Naive thymus-derived CD8-positive, alpha-beta T cell (primary cell): ENCODE measurements at places on chromosomes 6 and 20. TPM values are rescaled to one million over a fixed set of nuclear protein-coding genes. Genes with fewer than 3 reads are reported as not detected.
A peak's percentile ranks its signal among the peaks of the same experiment; 100 is the strongest.

Gene METTL24
- 1.2 TPM for total RNA-seq

GRCh38 chr20:63968928-63969760 lies 586 bp downstream of the ZNF512B start:
- H3K4me3 ChIP-seq = peak overlapping the region; percentile 84
- H3K4me1 ChIP-seq = peaks cover 32% of the 10 kb centered on the region
- peak overlapping the region; percentile 78 for H3K27ac ChIP-seq
- peaks cover 10% of the 10 kb centered on the region for H3K36me3 ChIP-seq

GRCh38 chr6:15344192-15344519 lies 98.3 kb downstream of the JARID2 start:
- peaks cover 80% of the 10 kb centered on the region for H3K4me1 ChIP-seq
- H3K27me3 ChIP-seq = no peaks in the 10 kb centered on the region
- H3K36me3 ChIP-seq = no peaks in the 10 kb centered on the region

DNA sequence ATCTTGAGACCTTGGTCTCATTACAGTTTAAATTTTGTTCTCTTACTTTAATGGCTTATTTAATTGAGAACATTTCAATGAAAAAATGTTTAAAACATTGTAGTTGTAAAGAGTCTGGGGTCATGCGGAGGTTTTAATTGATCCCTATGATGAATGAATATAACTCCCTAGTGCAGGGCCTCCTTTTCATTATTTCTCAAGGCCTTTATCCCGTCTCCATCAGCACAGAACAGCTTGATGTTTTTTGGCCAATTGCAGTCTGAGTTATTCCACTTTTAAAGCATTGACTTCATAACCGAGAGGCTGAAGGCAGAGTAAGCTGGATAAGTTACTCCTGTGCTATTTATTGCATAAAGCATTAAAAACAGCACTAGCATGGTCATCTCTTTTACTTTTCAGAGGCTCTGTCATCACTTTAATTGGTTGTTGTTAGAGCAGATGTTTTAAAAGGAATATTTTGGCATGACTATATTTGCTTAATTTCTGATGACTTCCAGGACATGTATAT lies 83.4 kb downstream of the DTD1 start:
- H3K27me3 ChIP-seq = no peaks in the 10 kb centered on the region
- H3K36me3 ChIP-seq = peaks cover 4% of the 10 kb centered on the region
- peak overlapping the region; percentile 46 for H3K27ac ChIP-seq
- peaks cover 8% of the 10 kb centered on the region for H3K4me1 ChIP-seq
- H3K4me3 ChIP-seq = no peak overlapping the region
- no peak for DNase-seq

DNA sequence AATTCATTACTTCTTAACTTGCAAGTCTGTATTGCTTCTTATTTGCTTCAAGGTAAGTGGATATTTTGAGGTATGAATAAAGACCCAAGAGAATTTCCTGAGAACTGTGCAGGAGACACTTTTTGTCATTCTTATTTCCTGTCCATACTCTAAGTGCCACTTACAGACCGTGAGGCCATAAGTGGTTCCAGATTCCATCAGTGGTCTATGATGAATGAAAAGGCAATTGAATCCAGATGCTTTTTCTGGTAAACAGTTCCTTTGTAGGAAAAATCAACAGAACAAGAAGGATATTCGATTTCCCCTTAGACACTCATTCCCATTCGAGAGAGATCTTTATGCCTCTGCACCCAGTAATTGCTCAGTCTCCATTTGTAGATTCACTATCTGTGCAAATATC lies 58.3 kb upstream of the PDE10A start:
- peaks cover 5% of the 10 kb centered on the region for H3K27me3 ChIP-seq
- no peak for DNase-seq
- no peak overlapping the region for H3K27ac ChIP-seq
